ENCODE measurements at places on chromosomes 5 and 9. TPM values are rescaled to one million over a fixed set of nuclear protein-coding genes. Genes with fewer than 3 reads are reported as not detected.

MSMP gene
- not detected for total RNA-seq

ACER2 gene
- 7.4 TPM for total RNA-seq

CDKN2A gene
- total RNA-seq: 0.46 TPM

TAL2 gene
- 1.4 TPM for total RNA-seq

GM2A gene
- 25.1 TPM for total RNA-seq

C9orf153 gene
- total RNA-seq: 0.46 TPM

SLCO6A1 gene
- not detected for total RNA-seq

TYRP1 gene
- 1.6 TPM for total RNA-seq

MPDZ gene
- total RNA-seq: 64.1 TPM

KCTD16 gene
- total RNA-seq: 51.0 TPM

CDC20B gene
- total RNA-seq: 1.6 TPM

IFNE gene
- total RNA-seq: not detected

ZNF366 gene
- 2.1 TPM for total RNA-seq

WDR31 gene
- total RNA-seq: 5.3 TPM

BAAT gene
- 0.23 TPM for total RNA-seq

DAB2 gene
- total RNA-seq: 11.5 TPM

ACSL6 gene
- total RNA-seq: 59.5 TPM

CBY3 gene
- 0.46 TPM for total RNA-seq

CSNK1A1 gene
- 267 TPM for total RNA-seq

OR1N2 gene
- not detected for total RNA-seq

SUSD3 gene
- 1.4 TPM for total RNA-seq

RALGPS1 gene
- 72.9 TPM for total RNA-seq

PCDHGA6 gene
- total RNA-seq: 11.3 TPM

FGFR4 gene
- total RNA-seq: 1.6 TPM

LCN1 gene
- total RNA-seq: not detected
